Lower leg skin (tissue), 4 donors: ENCODE measurements at places on chromosomes 13 and 19. TPM values are rescaled to one million over a fixed set of nuclear protein-coding genes. Genes with fewer than 3 reads are reported as not detected.

SIN3B gene
- total RNA-seq, result 41.1 TPM

CEACAM4 gene
- 0.88 TPM for total RNA-seq

PSG2 gene
- total RNA-seq, result 1.3 TPM

C19orf67 gene
- not detected for total RNA-seq

PGLYRP2 gene
- 0.80 TPM for total RNA-seq

SLC7A10 gene
- 0.62 TPM for total RNA-seq

UNC13A gene
- not detected for total RNA-seq

CYP4F22 gene
- 119 TPM for total RNA-seq

COL4A1 gene
- 52.3 TPM for total RNA-seq

RB1 gene
- total RNA-seq, result 16.4 TPM

APC2 gene
- 1.1 TPM for total RNA-seq

ACP5 gene
- total RNA-seq, result 54.7 TPM

ITGBL1 gene
- 7.5 TPM for total RNA-seq

NLRP9 gene
- total RNA-seq, result not detected

SLC5A5 gene
- total RNA-seq, result not detected

ZNF480 gene
- 5.3 TPM for total RNA-seq

ZNF296 gene
- total RNA-seq, result 7.8 TPM

NANOS3 gene
- not detected for total RNA-seq

GARIN5A gene
- total RNA-seq, result 2.9 TPM

IGFL3 gene
- total RNA-seq, result 46.7 TPM

TTC9B gene
- total RNA-seq, result not detected

LIM2 gene
- total RNA-seq, result not detected

OR1M1 gene
- not detected for total RNA-seq

CADM4 gene
- total RNA-seq, result 28.3 TPM

NDUFA3 gene
- total RNA-seq, result 32.3 TPM

FAM83E gene
- total RNA-seq, result 0.80 TPM

RDH13 gene
- total RNA-seq, result 146 TPM

ZNF229 gene
- total RNA-seq, result 8.0 TPM

FCHO1 gene
- total RNA-seq, result 38.7 TPM

SMIM44 gene
- not detected for total RNA-seq

FCAR gene
- total RNA-seq, result 1.1 TPM

NBEA gene
- 1.5 TPM for total RNA-seq

ZNF69 gene
- total RNA-seq, result 2.9 TPM

CGB8 gene
- not detected for total RNA-seq

MYO16 gene
- 0.06 TPM for total RNA-seq

ZNF625 gene
- 4.5 TPM for total RNA-seq

ZNF541 gene
- 1.5 TPM for total RNA-seq

CDX2 gene
- not detected for total RNA-seq

KCNN4 gene
- 35.1 TPM for total RNA-seq
